Activated CD8-positive, alpha-beta memory T cell treated with anti-CD3 and anti-CD28 coated beads for 48 hours (primary cell): ENCODE measurements at places on chromosomes 3 and 15.

DNA sequence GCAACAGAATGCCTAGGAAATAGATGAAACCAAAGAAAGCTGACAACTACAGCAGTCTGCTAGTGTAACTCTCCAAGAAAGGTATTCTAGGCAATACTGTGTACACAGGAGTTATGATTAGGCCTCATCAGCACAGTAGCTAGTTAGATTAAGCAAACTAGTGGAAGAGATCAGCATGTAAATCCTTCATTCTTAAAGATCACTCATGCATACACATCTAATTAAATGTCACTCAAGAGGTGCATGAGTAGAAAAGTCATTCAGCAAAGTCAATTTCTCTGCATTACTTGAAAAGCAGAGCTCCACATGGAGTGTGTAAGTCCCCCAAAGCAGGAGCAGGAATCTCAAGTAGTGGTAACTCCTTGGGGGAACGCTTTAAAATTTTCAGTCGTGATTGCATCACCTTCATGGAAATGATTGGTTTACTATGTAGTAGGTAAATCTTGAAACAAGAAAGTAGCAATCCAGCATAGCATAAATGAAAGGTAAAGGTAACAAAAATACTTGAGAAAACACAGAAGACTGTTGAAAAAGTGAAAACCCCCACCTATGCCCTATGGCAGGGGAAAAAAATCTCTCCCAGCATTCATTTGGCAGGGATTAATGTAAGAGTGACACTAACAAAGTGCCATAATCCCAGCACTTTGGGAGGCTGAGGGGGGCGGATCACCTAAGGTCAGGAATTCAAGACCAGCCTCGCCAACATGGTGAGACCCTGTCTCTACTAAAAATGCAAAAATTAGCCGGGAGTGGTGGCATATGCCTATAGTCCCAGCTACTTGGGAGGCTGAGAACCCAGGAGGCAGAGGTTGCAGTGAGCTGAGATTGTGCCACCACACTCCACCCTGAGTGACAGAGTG lies 29.4 kb upstream of the PPIB start:
- DNase-seq, result no peak

DNA sequence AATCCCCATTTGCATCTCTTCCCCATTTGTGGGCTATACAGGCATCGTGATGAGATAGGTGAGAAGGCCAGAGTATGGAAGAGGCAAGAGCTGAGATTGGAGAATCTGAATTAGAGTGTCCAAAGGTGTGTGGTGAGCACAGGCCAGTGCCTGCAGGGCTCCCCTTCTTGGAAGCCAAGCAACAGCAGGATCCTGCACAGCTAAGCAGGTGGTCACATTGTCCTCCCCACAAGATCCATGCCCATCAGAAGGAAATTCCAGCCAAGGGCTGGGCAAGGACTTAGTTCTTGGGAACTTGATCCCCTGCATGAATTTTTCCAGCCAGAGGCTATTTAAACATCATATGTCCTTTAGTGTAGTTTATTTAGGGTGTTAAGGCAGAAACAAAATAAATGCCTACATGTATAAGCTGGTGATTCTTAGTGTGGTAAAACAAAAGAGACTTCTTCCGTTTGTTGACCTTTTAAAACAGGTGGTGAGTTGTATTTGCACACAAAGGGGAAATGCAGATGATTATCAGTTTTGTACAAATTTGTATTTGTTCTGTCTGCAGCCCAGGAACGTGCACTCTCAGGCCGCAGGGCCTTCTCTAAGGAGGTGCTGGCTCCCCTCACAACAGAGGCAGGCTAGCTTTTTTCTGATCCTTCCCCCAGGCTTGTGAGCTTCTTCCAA lies 110.2 kb downstream of the PLCL2 start:
- DNase-seq, result no peak

GRCh38 chr15:62928242-62928999 lies 114.1 kb upstream of the TPM1 start:
- no peak for DNase-seq

GRCh38 chr3:64228110-64228509 lies 2.8 kb upstream of the PRICKLE2 start:
- DNase-seq, result no peak

DNA sequence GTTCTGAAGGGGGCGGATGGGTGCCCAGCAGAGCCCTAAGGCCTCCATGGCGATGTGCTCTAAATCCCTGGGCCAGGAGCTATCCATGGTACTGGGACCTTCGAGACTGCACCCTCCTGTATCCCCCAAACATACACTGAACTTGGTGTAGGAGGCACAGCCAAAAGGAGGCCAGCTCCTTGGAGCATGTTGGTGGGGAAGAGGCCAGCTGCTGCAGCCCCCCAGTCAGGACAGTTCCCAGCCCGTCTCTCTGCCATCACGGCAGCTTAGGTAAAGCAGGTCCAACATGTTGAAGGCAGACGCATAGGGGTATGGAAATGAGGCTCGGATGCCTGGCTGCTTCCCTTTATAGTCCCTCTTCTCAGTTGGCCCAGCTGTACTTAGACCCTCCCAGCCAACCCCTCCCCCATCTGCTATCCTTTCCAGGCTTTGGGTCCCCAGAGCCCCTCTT lies 1.8 kb downstream of the CAMKV start:
- no peak for DNase-seq
